Activated CD8-positive, alpha-beta memory T cell treated with anti-CD3 and anti-CD28 coated beads for 1 hour (primary cell): ENCODE measurements at places on chromosomes 13 and 19.

DNA sequence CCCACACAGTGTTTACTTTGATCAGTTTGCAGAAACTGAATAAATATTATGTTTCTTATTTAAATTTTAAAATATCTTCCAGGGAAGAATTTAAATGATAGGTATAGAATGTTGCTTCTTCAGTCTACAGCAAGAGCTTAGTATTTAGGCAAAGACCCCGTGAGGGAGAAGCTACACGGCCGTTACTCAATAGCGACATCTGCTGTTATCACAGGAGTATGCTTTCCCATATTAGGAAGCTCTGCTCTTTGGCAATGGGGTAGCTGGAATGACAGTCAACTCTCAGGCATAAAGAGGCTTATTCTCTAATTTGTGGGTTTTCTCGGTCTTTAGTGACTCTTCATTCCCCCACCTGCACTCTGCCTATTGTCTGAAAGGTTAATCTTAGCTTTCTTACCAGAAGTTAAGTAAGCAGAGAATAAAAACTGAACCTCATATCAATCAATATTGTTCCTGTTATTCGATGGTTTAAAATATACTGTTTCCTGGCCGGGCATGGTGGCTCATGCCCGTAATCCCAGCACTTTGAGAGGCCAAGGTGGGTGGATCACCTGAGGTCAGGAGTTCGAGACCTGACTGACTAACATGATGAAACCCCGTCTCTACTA is 13.2 kb upstream of the LHFPL6 start:
- DNase-seq: no peak

DNA sequence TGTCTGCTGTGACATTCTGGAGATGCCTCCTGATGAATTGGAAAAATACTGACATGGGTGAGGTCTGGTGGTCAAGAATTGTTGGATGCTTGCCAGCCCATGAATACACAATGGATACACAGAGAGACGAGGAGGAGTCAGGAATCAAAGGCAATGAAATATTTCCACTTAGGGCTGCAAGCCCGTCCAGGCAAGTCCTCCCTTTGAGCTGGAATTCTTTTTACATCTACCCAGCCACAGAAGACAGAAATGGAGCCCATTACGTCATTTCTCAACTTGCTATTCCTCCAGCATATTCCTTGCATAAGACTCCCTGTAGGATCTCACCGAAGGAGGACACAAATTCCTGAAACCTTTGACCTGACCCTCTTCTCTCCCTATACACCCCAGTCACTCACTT is 15.7 kb upstream of the IGFL4 start:
- no peak for DNase-seq

DNA sequence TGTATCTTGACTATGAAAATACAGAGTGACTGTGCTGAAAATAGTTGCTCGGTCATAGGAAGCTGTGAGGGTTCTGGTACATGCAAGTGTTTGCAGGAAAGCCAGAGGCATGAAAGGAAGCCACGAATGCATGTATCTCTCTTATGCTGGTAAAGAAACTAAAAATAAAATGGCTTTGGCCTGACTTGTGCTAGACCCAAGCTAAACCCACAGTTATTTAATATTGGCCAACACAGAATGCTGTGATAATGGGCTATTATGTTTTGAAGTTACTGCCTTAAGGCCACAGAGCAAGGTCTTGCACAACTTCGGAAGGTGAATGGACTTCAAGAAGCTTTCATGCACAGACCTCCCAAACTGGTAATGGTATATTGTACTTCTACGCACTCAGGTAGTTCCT is 518.2 kb upstream of the HTR2A start:
- DNase-seq: no peak

GRCh38 chr19:55446060-55446459 is 3.0 kb upstream of the SHISA7 start:
- no peak for DNase-seq

DNA sequence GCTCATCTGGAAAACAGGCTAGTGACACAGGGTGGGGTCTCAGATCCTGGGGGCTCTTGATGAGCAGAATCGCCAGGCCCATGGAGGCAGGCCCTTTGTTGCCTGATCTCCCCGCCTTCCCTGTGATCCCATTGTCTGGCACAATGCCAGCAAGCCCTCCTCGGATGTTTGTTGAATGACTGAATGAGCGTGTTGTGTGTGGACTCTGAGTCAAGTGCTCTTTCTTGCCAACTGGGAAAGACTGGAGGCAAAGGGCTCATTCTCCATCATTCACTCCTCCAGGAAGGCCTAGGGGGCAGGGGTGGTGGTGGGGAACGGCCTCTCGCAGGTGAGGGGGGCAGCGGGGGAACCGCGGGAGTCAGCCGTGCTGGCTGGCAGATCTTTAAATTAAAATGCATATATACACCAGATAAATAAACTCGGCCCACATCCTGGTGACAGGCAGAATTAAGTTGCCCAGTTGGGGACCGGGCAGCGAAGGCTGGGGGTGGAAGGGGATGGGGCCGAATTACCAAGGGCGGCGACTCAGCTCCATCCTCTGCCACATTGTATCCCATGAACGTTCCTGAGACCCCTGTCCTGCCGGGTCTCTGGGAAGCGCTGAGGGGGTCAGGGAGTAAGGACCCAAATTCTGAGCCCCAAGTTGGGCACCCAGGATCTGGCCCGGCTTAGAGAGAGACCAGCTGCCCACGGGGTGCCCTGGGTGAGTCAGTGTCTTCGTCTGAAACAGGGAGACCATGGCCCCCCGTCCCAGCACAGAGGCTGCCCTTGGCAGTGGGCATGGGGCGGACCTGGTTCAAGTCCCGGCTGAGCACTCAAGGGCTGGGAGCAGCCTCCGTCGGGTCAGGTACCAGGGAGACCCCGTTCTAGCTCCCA is 24.5 kb downstream of the EFNA2 start:
- no peak for DNase-seq

- DNase-seq: no peak
Observed at GRCh38 chr13:21395953-21396352, 63.1 kb downstream of the ZDHHC20 start.

DNA sequence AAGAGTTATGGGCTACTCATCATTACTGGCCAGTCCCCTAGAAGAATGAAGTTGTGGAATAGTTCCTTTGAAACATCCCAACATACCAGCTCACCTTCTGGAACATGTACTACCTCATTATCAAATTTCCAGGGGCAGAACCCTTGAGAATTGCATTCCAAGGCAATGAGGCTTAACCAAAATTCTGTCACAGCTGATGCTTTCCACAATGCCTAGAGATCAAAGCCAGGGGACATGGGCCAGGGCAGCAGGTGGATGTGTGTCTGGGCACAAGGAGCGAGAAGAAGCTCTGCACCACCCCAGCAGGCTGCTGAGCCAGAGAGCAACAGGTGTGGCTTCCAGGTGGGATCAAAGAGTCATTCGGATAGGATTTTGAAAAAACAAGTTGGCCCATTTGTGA is 362.1 kb downstream of the EFNB2 start:
- DNase-seq: no peak

GRCh38 chr19:32168606-32169005 is 176.8 kb upstream of the ZNF507 start:
- DNase-seq: no peak

DNA sequence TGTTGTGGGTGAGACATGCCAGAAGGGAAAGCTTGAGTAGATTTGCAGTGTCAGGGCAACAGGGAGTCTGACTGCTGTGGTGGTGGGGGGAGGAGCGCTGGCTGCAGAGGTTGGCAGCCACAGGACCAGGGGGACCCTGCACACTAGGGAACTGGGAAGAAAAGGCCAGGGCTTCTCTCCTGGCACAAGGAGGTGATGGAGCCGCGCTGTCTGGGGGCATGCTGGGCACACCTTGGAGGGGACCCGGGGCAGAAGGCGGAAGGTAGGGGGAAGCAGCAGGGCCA is 13.9 kb upstream of the EPHX3 start:
- DNase-seq: no peak

DNA sequence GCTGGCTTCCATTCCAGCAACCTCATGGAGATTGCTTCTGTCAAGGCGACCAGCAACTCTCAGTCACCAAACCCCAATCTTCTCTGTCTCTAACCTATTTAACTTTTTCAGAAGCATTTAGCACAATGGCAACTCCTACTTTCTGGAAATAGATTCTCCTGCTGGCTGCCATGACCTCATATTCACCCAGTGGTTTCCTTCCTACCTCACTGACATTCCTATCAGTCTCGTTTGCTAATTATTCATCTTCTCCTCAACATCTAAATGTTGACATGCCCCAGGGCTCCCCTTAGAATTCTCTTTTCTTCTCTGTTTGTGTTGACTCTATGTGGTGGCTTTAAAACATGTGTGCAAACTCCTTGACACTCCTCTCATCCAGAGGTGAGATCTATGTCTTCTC is 106.7 kb downstream of the OLFM4 start:
- no peak for DNase-seq

GRCh38 chr13:23025864-23026608 is 154.7 kb upstream of the SGCG start:
- no peak for DNase-seq

DNA sequence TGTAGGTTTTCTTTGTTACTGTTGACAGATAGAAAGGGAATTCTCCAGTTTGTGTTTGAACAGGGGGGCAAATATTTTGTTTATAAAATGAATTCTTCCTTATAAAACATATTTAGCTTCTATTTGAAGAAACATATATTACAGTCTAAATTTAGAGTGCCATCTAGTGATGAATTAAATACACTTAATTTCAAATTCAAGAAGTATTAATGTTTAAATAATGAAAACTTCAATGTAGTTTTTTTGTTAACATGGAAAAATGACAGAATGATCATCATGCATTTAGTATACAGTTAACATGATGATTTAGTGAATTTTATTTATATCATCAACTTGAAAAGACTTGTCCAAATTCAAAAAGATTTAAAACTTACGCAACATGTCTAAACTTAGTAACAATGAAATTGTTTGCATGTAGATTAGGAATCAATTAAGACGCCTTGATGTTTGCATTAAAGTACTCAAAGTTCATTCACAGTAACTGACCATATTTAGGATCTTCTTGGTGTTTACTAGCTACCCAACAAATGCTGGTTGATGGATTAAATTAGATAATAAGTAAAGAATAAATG is 765.9 kb upstream of the SLITRK1 start:
- no peak for DNase-seq

DNA sequence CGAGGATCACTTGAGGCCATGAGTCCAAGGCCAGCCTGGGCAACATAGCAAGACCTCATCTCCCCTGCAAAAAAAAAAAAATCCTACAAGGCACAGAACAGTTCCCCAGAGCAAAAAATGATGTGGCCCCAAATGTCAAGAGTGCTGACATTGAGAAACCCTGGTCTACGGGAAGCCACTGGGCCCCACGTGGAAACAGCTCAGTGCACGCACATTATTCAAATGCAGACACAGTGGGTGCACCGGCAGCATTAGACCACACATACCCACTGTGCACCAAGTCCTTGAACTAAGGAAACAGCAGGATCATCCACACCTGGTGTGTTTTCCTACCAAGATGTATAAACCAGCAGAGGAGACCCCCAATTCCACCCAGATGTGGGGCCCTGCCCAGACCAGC is 35.0 kb upstream of the ADGRE5 start:
- DNase-seq: no peak

GRCh38 chr19:34310494-34310981 is 54.5 kb upstream of the GPI start:
- no peak for DNase-seq

DNA sequence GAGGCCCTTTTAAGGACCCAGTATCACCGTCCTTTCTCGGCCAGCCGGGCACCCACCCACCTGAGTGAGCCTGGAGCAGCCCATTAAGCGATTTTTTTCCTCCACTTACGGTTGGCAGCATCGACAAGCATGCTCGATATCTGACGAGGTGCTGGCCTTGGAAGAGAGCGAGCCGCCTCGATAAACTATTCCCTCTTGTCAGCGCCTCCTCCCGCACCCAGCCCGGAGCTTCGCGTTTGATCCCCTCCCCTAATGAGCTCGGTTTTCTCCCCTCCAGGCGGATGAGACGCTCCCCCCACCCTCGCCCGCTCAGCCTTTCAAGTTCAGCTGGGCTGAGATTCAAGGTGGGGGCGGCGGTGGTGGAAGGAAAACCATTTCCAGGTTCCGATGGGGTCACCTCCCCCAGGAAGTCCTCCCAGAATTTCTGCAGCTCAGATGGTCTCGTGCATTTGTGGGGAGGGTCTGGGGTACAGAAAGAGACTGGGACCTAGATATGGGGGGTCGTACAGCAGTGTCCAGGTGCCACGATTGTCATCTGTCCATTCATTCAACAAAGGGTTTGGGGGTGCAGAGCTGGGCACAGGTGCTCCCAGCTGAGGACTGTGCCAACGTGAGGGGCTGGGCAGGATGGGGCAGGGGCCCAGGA is 18.9 kb upstream of the ONECUT3 start:
- DNase-seq: no peak

GRCh38 chr19:1244693-1245451 is 3.3 kb downstream of the ATP5F1D start:
- DNase-seq: no peak

- no peak for DNase-seq
Observed at GRCh38 chr19:21677696-21678418, 89.5 kb downstream of the ZNF100 start.

GRCh38 chr13:113566227-113566561 is 18.4 kb upstream of the TFDP1 start:
- no peak for DNase-seq

GRCh38 chr19:54178581-54179261 is 5.8 kb upstream of the TMC4 start:
- no peak for DNase-seq

DNA sequence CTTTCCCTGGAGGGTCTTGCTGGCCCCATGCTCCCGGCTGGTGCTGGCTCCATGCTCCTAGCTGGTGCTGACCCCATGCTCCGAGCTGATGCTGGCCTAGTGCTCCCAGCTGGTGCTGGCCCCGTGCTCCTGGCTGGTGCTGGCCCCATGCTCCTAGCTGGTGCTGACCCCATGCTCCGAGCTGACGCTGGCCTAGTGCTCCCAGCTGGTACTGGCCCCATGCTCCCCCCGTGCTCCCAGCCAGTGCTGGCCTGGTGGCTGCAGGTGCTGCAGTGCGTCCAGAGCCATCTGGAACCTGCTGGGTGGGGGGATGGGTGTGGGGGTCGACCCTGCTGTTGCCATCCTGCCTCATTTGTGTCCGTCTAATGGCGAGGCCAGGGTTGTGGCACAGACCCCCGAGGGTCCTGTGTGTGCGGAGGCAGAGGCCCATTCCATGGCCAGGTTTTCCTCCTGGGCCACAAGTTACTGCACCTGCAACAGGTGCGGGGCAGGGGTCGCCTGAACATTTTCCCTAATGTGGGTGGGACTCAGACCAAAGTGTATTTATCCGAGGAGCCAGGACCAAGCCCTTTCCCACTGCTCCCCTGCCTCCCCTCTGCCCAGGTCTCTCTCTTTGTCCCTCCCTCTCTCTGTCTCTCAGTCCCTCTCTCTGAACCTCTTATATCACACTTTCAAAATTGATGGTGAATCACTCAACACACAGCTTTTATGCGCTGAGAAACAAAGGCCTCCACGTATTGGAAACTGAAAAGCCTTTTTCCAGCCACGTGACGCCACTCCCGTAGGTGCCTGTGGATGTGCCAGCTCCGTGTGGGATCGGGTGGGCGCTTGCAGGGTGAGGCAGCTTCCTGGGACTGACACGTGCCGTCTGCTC is 45.1 kb downstream of the MCF2L start:
- no peak for DNase-seq
